ENCODE measurements at places on chromosomes 5 and 9.
A peak's percentile ranks its signal among the peaks of the same experiment; 100 is the strongest.

DNA sequence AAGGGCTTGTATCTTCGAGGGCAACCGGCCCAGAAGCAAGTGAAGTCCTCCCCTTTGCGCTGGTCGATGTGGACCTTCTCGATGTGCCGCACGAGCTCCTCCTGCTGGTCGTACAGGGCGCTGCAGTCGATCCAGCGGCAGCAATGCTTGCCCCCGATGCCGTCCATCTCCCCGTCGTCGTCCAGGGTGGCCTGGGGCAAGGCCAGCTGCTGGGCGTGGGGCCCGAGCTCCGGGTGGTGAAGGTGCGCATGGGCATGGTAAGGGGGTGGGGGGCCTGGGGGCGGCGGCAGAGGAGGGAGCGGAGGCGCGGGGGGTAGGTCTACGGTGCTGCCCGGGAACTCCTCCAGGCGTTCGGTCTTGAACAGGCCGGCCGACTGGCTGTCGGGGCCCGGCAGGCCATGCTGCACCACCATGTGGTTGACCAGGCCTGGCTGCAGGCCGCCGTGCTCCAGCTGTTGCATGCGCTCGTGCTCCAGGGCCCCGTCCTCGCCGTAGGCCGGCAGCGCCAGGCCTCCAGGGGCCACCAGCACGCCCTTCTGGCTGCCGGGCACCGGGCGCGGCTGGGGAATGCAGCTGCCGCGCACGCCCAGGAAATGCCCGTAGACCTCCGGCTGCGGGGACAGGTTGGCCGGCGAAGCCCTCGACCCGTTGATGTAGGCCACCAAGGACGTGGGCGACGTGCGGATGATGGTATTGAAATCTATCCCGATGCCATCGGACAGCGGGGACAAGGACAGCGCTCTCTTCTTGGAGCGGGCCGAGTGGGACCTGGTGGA, 181.8 kb downstream of the GLIS3 start:
- DNase-seq, result no peak

DNA sequence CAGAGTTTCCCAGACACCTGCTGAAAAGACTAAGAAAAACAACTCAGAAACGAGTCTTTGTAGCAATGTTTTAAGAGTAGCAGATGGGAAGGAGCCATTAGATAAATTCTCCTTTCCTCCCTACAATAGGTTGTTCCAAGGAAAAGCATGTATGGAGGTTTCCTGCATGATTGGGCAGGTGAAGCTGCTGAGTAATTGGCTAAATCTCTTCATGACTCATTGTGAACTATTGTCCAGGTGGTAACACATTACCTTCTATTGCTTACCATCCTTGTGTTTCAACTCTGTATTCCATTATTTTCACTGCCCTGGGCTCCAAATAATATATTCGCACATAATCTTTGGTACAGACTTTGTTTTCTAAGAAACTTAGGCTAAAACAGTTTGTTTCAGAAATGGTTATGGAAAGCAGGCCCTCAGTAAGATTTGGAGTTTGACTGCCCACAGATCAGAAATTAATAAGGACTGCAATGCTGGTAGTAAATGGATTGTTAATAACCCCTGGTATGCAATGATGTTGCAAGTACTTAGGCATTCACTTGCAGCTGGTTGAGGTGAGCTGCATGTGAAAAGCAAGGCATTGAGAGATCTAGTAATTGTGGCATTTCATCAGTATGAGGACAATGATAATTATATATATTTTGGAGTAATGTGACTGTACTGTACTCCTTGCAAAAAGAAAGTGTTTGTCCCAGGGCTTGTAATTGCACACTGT, 281.4 kb upstream of the VLDLR start:
- no peak for DNase-seq

GRCh38 chr9:100443781-100444768, 17.1 kb downstream of the MSANTD3 start:
- no peak for DNase-seq

DNA sequence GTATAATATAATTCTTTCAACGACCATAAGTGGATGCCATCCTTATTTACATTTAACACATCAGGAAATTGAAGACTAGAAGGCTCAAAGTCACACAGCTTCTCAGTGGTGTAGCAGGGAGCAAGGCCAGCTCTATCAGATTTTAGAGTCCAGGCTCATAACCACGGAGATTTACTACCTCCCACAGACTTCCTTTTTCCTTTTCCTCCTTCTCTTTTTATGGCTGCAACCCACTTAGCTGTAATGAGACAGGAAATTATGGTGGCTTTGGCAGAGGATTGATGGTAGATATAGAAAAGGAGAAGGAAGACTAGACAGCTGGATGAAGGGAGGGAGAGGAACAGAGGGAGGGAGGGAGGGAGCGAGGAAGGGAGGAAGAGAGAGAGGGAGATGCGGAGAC, 47.4 kb downstream of the SPEF2 start:
- DNase-seq, result no peak

DNA sequence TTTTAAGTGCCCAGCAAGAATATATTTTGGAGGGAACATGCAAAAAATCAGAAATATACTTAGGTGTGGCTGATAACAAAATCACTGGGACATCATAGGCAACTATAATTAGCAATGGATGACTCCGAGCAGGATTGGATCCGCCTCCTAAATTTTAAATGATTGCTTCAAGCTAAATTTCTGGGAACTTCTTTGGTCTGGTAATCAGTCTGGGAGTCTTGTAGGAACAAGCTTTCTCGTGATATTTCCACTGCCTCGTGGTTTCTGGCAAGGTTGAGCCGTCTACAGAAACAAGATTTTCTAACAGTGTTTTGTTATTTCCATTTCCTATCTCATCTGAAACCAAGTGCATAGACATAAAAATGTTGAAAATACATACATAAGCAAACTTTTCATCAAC, 232.6 kb downstream of the BNC2 start:
- DNase-seq, result no peak

- no peak for DNase-seq
Observed at GRCh38 chr9:26888271-26888670, 4.3 kb downstream of the CAAP1 start.

- no peak for DNase-seq
Observed at GRCh38 chr5:14218897-14219573, 75.9 kb downstream of the TRIO start.

GRCh38 chr5:118605761-118606160, 382.6 kb downstream of the DTWD2 start:
- no peak for DNase-seq

DNA sequence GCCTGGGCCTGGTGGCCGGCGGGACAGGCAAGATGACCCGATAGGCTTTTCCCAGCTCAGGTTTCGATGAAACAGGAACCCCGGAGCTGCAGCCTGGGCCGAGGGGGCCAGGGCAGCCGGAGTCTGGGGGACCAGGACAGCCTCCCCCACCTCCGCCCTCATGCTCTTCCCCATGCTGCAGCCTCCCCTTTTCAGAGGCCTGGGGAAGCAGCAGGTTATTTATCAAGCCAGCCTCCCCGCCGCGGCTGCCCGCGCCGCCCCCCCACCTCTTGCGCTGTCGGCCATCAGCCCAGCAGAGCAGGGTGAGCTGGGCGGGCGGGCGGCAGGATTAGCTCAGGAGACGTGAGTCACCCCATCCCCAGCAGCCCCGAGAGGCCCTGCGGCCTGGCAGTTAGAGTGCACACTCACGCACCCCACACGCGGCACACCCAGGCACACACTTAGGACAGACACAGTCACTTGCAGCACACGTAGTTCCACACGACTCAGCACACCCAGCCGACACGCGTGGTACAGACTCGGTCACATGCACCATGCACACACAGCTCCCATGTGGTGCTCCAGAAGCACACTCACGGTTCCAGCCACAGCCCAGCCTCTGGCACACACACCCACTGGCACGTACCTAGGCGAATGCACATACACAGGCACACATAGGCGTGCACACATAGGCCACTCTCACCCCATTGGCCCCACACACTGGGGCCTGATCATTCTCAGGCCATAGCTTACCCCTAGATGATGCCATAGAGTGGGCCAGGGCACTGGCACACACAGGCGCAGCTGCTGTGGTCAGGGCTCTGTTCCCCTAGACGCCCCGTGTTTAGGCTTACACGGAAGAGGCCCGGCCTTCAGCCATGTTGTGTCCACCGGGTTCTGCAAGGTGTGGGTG, 13.0 kb downstream of the CXXC5 start:
- no peak for DNase-seq

DNA sequence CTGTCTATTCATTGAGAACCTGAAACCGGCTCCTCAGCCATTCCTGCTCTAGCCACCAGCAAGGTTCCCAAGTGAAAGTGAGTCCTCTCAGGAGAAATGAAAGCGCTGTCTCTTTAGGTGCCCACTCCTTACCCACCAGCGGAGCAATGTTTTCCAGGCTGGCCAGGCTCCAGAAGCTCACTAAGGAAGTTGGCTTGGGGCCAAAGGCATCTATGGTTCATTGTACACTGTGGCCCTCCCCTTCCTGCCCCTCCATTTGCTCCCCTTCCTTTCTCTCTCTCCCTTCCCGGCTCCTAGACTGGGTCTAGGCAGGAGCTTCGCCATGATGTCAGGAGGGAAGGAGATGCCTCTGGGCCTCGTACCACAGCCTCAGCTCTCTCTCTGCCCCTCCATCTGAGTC, 1.1 kb upstream of the GABRP start:
- no peak for DNase-seq

- DNase-seq, result no peak
Observed at GRCh38 chr5:79508354-79508753, 5.6 kb downstream of the HOMER1 start.

GRCh38 chr9:108002371-108002956, 512.9 kb upstream of the KLF4 start:
- no peak for DNase-seq

DNA sequence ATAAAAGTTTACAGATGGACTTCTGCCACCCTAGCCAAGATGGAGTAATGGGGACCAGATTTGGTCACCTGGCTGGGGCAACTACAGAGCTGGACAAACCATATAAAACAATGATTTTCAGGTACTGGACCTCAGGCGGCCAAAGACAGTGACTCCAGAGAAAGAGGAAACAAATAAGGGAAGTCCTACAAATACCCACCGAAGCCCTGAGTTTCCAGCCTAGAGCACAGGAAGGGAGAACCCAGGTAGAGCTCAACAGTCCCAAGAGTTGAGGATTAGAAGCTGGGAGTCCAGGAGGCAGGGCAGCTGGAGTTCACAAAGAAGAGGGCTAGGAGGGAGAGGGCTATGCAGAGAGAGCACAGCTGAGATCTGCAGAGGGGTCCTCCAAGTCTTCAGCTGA, 106.7 kb upstream of the NR5A1 start:
- DNase-seq, result no peak

DNA sequence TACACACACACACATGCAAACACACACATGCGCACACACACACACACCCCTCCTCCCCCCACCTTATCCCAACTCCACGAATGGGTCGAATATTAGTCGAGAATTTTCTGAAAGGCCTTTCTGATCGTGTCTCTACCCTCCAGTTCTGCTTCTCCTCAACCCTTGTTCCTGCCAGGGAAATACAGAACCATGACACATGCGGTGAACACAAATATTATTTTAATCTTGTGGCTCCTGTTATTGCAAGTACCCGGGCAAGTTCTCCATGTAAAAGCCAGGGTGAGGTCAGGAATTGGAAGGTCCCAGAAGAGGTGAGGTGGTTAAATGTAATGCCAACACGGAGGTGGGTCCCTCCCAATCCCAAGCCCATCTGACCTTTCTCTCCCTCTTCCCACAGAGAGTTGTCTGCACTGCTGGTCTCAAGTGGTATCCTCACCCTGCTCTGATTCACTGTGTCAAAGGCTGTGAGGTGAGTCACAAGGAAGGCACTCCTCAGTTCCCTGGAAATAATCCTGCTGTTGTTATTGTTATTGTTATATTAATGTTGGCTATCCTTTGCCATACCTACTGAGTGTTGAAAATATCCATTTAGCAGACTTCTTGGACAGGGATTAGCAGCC, 223.7 kb downstream of the PAPPA start:
- peak; percentile 51 for DNase-seq

DNA sequence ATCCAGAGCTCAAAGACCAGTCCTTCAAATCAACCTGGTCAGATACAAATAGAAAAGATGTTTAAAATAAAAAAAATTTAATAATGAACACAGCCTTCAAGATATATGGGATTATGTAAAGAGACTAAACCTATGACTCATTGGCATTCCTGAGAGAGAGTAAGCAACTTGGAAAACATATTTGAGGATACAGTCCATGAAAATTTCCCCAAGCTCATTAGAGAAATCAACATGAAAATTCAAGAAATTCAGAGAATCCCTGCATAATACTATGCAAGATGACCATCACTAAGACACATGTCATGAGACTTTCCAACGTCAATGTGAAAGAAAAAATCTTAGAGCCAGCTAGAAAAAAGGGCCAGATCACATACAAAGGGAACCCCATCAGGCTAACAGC, 512.9 kb upstream of the PTGER4 start:
- DNase-seq, result no peak

GRCh38 chr9:532707-533106, 308.8 kb upstream of the DMRT1 start:
- DNase-seq, result no peak

DNA sequence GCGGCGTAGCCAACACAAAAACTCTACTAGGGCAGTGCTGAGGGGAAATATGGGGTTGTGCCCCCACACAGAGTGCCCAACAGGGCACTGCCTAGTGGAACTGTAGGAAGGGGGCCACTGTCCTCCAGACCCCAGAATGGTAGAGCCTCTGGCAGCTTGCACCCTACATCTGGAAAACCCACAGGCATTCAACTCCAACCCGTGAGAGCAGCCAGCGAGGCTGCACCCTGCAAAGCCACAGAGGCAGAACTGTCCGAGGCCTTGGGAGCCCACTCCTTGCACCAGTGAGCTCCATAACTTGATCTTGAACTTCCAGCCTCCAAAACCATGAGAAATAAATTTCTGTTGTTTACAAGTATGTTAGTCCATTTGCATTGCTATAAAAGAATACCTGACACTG, 27.7 kb downstream of the GRAMD2B start:
- DNase-seq, result no peak

- DNase-seq, result no peak
Observed at GRCh38 chr9:132514011-132514744, 68.2 kb upstream of the BARHL1 start.

GRCh38 chr5:65020492-65020891, 251.8 kb downstream of the CWC27 start:
- DNase-seq, result no peak

GRCh38 chr5:61854531-61854930, 451.5 kb upstream of the KIF2A start:
- DNase-seq, result no peak

GRCh38 chr5:122076669-122077365, 1.2 kb downstream of the LOX start:
- DNase-seq, result no peak

- DNase-seq, result no peak
Observed at GRCh38 chr9:94805585-94805984, 79.1 kb downstream of the AOPEP start.

- DNase-seq, result no peak
Observed at GRCh38 chr5:173500213-173500560, 116.3 kb downstream of the BOD1 start.

- no peak for DNase-seq
Observed at GRCh38 chr5:129465776-129466344, 5.8 kb downstream of the ADAMTS19 start.

DNA sequence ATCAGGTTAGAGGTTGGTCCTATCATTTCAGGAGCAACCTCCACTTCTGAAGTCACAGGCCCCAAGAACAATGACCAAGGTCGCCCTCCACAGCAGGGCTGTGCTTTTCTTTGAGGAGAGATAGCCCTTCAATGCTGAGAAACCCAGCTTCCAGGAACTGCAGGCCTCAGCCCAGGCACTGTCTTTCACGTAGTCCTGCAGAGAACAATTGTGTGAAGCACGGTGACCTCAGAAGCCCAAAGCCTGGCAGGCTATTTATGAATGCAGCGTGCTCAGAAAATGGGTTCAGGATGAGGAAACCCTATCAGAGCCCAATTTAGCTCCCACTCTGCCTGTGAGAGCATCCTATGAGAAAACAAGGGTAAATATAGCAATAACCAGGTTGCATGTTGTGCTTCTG, 388.3 kb downstream of the PLK2 start:
- no peak for DNase-seq

- no peak for DNase-seq
Observed at GRCh38 chr5:111699976-111700375, 57.0 kb downstream of the NREP start.

Measured in HS-27A (cell line).